ENCODE measurements at places on chromosomes 1 and 21. TPM values are rescaled to one million over a fixed set of nuclear protein-coding genes. Genes with fewer than 3 reads are reported as not detected.

DNA sequence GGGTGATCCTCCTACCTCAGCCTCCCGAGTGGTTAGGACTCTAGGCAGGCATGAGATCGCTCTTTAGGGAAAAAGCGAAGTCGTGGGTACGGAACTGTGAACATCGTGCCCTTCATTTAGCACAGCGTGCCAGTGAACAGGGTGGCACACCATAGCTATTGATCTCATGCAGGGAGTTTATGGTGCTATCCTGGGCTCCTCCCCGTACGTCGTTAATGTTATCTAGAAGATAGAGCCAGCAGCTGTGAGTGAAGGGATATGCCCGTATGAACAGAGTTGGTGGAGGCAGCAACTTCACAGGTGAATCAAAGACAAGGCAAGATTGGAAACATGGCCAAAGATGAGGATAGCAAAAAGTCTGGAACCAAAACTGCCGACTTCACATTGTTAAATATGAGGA lies 11.2 kb downstream of the CLCN6 start:
- no peak for DNase-seq

- DNase-seq: no peak
Observed at GRCh38 chr1:226739696-226740065, 599 bp upstream of the ITPKB start.

- DNase-seq: no peak
Observed at GRCh38 chr1:47510282-47510811, 72.5 kb downstream of the FOXD2 start.

HFM1 gene
- 0.83 TPM for total RNA-seq

DNA sequence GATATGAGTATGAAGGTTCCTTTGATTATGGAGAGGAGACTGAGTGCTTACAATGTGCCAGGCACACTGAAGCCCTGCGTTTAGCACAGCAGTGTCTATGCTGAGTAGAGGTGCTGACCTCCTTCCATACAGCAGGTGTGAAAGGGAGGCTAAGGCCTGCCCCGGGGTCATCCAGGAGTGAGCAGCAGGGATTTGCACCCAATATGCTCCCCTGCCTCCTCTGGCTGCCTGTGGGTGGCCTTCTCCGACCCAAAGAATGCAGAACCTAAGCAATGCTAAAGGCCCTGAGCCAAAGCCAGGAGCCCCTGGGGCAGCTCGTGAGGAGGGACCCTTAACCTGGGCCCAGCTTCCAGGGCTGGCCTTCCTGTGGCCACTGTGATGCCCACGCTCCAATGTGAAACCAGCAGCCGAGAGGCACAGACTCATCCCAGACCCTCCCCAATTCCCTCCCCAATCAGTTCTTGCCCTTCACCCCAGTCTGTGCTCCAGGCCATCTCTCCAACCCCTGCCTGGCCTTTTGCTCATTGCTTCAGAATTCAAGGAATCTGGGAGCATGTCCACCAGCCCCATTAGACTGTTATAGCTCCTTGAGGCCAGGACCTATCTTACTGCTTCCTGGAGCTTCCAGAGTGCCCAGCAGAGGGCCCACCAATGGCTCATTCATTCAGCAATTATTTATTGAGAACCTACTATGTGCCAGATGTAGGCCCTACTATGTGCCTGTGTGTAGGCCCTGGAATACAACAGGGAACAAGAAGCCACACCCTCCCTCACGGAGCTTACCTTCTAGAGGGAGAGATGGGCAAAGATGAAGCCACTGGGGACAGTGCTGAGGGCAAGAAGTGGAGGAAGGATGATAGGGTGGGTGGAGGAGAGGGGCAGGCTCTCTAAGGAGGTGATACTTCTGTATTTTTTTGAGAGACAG lies 53.3 kb downstream of the TAS1R2 start:
- no peak for DNase-seq

DNA sequence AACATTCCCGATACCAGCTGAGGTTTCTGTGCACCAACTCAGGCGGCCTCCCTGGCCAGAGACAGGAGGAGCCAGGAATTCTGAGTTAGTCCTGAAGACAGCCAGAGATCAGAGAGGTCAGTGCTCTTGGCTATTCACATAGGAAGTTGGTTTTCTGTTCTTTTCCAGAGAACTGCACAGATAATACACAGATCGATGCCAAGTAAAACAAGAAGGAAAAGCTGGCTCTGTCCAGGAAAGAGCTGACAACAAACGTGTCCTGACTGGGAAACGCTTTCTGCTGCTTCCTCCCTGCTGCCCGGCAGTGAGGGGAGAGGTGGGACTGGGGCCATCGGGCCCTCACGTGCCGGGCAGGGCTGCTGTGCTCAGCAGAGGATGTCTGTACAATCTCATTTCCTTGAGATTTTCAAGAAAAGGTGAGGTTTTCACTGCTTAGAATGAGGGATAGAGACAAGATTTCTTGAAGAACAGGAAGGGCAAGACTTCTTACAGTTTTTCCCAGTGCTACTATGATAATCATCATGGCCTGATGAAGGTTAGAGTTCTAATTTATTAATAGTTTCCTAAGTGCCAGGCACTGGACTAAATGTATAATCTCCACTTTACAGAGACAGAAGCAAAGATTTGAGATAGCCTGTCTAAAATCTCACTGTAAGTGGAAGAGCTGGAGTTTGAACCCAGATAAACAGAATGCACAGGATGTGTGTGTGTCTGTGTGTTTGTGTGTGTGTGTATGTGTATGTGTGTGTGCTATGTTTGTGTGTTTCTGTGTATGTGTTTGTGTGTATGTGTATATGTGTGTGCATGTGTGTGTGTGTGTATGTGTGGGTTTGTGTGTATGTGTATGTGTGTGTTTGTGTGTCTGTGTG lies 211.0 kb upstream of the RAB4A start:
- no peak for DNase-seq

GRCh38 chr1:27648602-27649305 lies 13.8 kb upstream of the FGR start:
- DNase-seq: no peak

All from mammary epithelial cell (primary cell).